ENCODE measurements at places on chromosomes 7 and 10.
A peak's percentile ranks its signal among the peaks of the same experiment; 100 is the strongest.

DNA sequence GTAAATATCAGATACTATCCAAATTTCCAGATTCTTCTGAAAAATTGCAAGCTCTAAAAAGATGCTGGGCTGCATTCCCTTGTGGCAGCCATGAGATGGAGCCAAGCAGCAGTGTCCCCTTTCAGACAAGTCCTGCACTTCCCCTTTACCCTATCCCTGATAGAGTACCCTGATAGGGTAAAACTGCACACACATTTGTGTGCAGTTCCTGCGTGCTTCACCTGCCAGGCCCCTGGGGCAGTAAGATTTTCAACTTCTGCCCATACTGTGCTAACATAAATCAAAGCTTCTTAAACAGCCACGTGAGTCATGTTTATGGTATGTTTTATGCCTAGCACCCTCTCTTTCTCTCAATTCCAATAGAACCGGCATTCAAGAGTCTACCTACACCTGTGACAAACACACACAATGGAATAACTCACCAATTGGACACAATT, 52.2 kb downstream of the IFIT5 start:
- DNase-seq: no peak

DNA sequence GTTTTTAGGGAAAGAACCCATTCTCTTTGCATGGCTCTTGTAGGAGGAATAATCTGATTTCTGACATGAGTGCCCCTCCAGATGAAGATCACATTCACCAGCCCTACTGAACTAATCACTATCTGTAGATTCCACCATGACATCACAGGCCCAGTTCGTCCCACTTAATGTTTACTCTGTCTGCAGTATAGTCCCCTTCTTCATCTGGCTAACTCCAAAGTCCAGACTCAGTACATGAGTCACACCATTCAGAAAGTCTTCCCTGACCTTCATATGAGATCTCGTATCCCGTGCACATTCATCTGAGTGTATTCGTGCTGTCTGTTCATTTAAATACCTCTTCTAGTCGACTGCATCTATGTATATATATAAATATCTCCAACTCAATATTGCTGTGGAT, 366.5 kb upstream of the AKR1E2 start:
- DNase-seq: no peak

- no peak for DNase-seq
These were observed 82.5 kb downstream of the AHR start for GRCh38 chr7:17380736-17381662.

GRCh38 chr7:70598976-70599375, 533.0 kb upstream of the GALNT17 start:
- DNase-seq: no peak

DNA sequence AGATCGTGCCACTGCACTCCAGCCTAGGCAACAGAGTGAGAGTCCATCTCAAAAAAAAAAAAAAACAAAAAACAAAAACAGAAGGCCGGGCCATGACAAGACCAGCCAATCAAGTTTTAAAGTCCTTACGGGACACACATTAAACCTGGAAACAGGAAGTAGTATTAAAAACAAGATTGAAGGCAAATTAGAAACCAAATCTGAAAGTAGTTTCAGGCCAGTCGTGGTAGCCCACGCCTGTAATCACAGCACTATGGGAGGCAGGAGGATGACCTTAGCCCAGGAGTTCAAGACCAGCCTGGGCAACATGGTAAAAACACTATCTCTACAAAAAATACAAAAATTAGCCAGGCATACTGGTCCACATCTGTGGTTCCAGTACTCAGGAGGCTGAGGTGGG, 18.1 kb downstream of the PSAP start:
- DNase-seq: no peak

GRCh38 chr7:5630670-5631069, 150.8 kb downstream of the RNF216 start:
- no peak for DNase-seq

- DNase-seq: no peak
These were observed 264.2 kb upstream of the PCDH15 start for GRCh38 chr10:55065185-55065584.

DNA sequence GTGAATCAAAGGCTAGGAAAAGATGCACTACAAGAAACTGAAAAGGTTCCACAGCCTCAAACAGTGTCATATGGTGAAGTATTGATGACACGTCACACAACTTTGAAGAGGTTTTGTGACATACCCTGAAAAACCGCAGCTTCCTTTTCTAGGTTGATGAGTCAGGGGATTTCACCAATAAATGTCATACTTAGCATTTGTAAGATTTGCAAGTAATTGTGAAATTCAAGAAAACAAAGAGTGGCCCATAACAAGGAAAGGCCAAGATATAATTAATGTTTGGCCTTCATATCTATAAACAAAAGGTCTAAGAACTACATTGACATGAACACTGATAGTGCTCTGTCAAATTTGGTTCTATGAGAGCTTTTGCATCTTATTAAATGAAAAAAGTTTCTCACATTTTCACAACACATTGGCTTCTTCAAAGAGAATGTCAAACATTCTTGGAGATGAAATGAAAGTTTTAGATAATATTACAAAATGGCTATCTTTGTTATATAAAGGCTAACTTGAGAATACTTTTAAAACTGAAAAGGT, 62.0 kb upstream of the NAMPT start:
- no peak for DNase-seq

DNA sequence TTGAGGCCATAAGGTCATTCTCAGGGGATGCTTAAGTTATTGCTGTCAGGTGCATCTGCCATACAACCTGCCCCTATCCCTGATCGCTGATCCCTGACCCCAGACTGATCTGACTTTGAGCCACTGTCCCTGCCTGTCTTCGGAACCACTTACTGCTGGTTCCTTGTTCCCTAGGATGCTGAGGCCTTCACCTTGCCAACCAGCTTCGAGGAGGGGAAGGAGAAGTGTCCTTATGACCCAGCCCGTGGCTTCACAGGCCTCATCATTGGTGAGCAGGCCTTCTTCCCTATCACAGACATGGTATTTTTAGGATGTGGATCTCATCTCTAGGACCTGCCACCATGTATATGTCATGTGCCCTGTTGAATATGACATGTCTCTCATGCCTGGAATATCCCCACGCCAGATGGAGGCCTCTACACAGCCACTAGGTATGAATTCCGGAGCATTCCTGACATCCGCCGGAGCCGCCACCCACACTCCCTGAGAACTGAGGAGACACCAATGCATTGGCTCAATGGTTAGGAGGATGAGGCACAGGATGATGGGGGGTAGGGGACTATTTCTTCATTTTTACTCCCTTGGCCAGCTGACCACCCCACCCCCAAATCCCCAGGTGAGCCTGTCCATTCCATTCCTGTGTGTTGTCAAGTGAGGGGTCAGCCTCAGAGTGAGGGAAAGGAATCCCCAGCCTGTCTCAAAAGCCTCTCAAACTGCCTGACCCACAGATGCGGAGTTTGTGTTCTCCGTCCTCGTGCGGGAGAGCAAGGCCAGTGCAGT, 9.0 kb downstream of the MRPL43 start:
- DNase-seq: no peak

- DNase-seq: no peak
These were observed 94.0 kb downstream of the NPSR1 start for GRCh38 chr7:34751725-34752643.

DNA sequence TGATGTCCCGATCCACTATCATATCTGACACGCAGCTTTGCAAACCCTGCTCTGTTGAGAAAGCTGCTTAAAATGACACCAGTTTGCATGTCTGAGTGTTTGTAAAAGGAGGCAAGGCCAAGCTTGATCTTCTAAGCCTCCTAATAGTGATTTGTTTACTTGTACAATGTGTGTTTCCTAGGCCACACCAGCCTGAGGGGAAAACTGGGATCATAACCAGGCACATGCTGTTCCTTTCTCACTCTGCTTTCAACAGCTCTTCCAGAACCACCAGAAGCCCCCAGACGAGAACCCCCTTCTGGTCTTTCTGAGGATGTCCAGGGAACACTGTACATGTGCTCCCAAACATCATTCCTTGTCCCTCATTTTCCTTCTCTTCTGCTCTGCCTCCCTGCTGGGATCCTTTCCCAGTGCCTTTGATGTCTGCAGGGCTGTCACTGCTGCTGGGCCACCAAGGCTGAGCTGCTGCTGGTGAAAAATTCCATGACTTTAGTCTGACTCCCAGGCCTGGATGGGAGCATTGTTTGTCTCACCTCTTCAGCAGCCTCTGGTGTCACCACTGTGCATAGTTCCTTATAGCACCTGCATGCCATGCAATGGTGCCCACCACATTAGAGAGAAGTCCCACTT, 4.0 kb upstream of the LGI1 start:
- DNase-seq: no peak

GRCh38 chr10:110803830-110804338, 67.8 kb upstream of the PDCD4 start:
- peak; percentile 71 for DNase-seq

- DNase-seq: no peak
These were observed 6.4 kb downstream of the CALD1 start for GRCh38 chr7:134785842-134786241.

- DNase-seq: peak; percentile 62
These were observed 93.3 kb downstream of the EMX2 start for GRCh38 chr10:117635826-117636225.

DNA sequence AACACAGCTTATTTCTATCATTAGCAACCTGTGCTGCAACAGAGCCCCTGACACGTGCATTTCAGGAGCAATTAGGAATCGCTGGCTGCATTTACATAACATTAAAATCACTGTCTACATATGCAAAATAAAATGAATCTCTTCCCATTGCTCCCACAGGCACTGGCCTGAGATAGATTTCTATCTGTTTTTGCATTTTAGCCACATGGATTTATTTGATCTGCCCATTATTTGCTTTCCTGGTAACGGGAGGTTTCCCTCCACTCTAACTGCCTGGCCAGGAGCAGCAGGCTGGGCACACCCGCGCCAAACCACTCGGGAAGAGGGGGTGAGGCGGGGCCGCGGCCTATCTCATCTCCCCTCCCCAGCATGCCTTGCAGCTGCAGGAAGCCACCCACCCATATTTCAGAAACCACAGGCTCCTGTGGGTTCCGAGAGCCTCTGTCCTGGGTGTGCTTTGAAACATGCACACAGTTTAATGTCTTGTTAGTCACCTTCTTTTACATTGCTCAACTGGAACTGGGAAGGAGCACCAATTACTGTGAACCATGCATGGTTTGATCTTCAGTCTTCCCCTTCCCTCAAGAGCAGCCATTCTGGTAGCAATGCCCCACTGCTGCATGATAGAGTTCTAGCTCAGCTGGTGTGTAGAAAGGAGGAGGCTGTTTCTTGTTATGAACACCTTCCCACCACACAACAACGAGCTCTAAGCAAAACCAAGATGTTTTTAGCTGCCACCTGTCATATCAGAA, 37.7 kb upstream of the IKZF1 start:
- DNase-seq: no peak

DNA sequence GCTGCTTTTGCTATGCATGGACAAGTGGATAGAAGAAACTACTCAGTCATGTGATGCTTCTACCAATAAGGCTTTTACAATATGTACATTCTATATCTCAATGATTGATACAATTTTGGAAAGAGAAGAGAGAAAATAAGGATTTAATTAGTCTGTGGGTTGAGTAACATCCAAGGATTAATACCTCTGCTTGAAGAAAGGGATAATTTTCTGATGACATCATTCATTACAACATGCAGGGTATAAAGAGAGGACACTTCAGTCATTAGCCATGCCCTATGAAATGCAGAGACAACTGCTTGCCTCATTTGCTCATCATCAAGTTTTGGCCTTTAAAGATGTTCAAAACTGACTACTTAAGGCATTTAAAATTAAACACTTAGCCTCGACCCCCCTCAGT, 237.3 kb downstream of the AHR start:
- no peak for DNase-seq

- no peak for DNase-seq
These were observed 121.5 kb downstream of the TPST1 start for GRCh38 chr7:66326501-66327215.

GRCh38 chr10:11330383-11331045, 280.9 kb downstream of the USP6NL start:
- DNase-seq: no peak

DNA sequence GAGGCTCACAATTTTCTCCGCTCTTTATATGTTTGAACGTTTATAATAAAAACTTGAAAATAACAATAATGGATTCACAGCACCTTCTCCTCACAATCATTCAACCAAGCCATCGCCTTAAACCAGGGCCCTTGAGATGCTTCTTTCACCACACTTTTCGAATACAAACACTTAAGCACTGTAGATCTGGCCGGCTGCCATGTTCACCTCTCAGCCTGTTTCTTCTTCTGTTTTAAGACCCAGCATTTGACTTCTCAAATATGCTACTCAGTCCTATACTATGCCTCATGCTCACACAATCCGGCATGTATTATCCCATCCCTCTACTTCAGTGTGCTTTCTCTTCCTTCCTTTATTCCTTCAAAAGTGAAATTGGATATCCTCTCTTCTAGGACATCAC, 280.6 kb downstream of the TFEC start:
- DNase-seq: no peak

GRCh38 chr7:42023262-42023661, 213.7 kb downstream of the GLI3 start:
- no peak for DNase-seq

DNA sequence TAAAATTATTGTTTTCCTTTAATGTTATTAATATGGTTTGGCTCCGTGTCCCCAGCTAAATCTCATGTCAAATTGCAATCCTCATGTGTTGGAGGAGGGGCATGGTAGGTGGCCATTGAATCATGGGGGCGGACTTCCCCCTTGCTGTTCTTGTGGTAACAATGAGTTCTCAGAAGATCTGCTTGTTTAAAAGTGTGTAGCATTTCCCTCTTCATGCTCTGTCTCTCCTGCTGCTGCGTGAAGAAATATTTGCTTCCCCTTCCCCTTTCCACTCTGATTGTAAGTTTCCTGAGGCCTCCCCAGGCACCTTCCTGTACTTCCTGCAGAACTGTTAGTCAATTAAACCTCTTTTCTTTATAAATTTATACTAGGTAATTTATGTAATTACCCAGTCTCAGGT, 27.5 kb downstream of the VIM start:
- DNase-seq: no peak

DNA sequence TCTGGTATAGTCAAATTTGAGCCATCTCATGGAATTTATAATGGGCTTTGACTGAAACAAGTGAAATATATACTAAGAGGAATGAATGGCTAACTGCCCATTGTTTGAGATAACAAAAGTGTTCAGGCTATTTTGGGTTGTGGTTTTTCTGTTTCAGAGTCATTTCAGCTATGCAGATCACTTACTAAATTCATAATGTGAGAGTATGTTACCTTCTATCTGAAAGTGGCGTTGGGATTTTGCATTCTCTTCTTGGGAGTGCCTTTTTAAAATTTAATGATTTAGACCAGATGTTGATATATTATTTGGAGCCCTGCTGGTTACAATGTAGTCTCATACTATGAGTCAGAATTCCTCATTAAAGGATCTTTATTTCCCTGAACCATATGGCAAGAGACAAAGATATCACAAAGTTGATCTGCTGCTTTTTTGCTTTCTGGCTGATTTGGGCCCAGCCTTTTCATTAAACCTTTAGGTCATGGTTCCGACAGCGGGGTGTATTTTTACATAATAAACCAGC, 10.4 kb downstream of the VCL start:
- no peak for DNase-seq

- no peak for DNase-seq
These were observed 61.2 kb downstream of the PRKCQ start for GRCh38 chr10:6518791-6519429.
